ENCODE measurements at places on chromosomes 12 and 14.

GRCh38 chr12:56046027-56046780 is 4.5 kb downstream of the RPS26 start:
- no peak for DNase-seq

DNA sequence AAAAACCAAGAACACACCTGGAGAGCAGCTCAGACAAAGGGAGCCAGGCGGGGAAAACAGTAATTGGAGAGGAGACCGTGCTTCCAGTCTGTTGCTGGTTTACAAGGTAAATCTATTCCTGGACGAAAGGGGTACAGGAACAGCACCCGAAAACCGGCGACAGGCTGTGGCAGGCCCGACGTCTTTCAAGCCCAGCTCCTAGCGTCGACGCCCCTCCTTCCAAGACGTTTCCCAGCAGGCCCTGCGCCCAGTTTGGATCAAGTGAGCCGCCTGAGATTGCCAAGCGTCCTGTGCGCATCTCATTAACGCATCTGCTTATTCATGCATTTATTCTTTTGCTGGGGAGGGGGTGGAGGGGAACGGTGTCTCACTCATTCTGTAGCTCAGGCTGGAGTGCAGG is 1.4 kb downstream of the C12orf56 start:
- DNase-seq, result no peak

- no peak for DNase-seq
Observed at GRCh38 chr14:70873627-70874026, 33.6 kb upstream of the PCNX1 start.

DNA sequence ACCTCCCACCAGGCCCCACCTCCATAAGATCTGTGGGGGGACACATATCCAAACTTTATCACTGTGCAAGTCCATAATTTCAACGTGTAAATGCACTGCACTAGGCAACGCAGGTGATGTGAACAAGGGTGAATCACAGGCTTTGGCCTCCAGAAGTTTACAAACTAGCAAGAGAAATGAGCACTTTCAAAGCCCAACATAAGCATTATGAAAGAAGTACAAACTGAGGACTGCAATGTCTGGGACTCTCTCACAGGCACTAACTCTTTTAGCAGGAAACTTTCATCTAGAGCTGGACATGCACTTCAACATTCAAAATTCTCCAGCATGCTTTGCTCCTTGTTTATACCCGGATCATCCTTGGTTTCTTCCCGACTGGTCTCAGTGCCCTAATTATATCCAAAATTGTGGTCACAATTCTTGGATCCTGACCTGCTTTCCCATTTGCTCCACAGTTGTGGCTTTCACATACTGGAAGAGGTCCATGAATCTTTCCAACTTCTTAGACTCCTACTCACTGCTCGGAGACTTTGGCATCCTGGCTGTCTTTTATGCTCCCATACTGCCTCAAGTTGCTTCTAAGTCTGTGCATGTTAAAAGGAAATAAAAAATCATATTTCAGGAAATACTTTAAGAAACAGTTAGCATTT is 44.9 kb upstream of the STRAP start:
- DNase-seq, result no peak

GRCh38 chr12:21891751-21892217 is 49.4 kb downstream of the ABCC9 start:
- DNase-seq, result no peak

- no peak for DNase-seq
Observed at GRCh38 chr12:79638490-79638889, 52.3 kb downstream of the PAWR start.

- peak; percentile 81 for DNase-seq
Observed at GRCh38 chr14:73003681-73004080, 23.2 kb downstream of the ZFYVE1 start.

GRCh38 chr12:53199700-53200099 is 7.4 kb downstream of the ITGB7 start:
- no peak for DNase-seq

DNA sequence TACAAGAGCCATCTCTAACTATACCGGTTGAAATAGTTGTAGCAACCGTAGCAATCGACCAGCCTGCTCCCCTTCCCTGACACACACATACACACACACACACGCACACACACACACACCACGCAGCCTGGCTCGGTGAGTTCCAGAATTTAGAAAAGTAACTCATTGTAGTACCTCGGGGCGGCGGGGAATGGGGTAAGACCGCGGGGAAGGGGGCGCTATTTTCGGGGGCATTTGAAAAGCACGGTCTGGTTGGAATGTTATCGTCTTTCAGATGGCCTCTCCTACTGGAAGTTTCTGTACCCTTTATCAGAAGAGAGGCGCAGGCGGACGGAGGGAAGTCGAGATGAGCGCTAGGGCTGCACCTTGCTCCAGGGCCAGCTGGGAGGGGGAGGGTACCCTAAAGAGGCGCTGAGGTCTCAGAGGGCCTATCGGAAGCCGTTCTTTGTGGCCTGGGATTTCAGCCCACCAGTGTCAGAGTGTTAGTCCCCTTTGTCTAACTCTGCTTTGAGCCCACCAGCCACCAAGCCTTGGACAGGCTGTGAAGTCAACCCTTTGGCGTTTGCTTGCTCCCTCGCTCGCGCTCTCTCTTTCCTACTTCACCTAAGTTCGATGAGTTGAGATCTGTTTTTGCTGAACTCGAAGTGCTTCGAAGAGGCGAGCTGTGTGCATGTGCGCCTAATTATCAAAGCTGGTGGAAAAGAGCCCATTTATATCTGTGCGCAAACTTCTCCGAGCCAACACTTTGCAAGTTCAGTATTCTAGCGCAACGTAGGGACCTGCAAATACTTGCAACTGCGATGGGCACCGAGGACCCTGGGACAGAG is 837 bp downstream of the COL2A1 start:
- no peak for DNase-seq

DNA sequence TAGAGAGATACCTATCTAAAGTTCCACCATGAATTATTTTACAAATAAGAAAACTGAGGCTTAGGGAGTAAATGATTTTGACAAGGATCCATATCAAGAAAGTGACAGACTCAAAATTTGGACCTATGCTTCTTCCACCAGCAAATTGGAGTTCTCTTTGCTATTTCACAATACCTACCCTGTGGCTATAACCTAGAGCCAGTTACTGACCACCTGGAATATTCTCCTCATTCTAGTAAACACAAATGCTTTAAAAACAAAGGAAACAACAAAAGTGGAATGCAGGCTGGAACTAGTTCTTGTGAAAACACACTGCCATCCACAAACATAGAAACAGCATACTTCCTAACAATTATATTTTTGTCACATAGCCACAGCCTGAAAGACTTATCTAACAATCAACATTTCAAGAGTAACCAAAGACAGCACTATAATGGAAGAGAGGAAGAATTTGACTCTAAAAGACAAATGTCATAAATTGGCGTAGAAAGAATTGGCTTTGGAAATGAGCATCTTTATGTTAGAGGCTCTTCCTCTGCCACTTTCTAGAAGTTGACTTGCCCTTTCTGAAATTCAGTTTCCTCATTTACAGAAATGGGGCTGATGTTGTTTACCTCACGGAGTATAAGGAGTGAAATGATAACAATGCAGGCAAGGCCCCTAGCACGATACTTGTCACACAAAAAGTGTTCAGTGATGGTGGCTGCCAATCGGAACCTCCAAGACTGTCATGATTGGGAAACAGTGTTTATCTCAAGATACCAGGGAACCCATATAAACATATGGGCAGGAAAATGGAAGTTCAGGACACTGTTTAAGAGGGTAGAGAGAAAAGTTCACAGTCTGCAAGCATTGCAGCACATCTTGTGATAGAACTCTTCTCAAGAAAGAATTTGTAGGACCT is 138.6 kb upstream of the LGR5 start:
- no peak for DNase-seq

DNA sequence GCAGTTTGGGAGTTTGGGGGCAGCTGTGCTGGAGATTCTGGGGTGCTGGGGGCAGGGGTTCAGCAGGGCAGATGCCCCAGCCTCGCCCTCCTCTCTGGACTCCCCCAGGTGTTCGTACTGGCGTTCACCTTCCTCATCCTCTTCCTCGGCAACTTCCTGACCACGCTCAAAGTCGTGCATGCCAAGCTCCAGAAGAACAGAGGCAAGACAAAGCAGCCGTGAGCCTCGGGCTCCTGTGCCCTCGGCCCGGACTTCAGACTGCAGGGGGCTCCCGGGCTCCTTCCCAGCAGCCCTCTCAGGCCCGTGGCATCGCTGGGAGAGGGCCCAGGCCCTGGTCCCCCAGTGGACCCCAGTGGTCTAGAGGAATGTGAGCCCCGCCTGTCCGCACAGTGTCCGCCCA is 18.0 kb downstream of the RHOF start:
- DNase-seq, result no peak

DNA sequence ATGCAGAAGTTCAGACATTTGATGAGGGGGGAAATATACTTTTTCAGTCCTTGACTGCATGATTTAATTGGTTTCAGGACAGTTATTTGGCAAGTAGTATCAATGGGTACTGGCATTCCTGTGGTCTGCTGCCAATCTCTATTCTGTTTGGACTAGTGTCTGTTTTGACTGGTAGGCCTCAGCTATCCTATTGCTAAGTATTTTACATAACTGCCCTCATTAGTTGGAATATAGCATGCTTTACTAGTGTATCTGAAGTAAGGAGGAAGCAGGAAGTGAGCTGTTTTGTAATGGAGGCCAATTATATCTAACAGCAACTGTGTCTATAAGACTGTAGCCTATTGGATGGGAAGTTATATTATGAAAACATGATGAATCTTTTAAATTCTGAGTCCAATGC is 104.3 kb downstream of the FLRT2 start:
- no peak for DNase-seq

GRCh38 chr14:52227619-52228222 is 39.8 kb upstream of the PTGDR start:
- DNase-seq, result no peak

GRCh38 chr12:104669851-104670337 is 213.1 kb downstream of the CHST11 start:
- no peak for DNase-seq

GRCh38 chr14:55192054-55192621 is 753 bp upstream of the DLGAP5 start:
- DNase-seq, result no peak

GRCh38 chr12:78447373-78447772 is 417.2 kb upstream of the SYT1 start:
- DNase-seq, result no peak

DNA sequence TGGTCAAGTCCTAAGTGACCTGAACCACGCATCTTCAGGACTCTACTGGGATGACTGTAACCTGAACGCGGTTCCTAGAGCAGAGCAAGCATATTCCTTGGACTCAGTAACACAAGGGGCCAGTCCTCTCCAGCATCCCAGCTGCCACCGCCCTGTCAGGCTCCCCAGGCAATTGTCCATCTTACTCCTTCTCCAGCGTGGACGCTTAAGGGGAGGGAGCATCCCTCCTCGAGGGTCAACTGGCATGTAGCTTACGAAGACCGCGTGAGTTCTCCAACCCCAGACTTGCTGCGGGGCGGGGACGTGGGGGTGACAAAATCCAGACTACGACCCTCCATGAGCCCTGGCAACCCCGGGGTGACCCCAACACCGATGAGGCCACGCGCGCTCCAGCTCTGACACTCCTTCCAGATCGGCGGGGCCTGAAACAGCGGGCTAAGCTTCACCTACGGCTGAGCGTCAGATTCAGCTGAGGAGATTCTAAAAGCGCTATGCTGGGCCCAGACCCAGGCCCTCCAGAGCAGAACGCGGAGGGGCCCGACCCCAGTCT is 846 bp upstream of the MTHFD1 start:
- DNase-seq, result no peak

GRCh38 chr14:60965402-60965801 is 15.5 kb downstream of the TRMT5 start:
- DNase-seq, result no peak

- peak; percentile 10 for DNase-seq
Observed at GRCh38 chr12:132153501-132154340, 9.5 kb downstream of the NOC4L start.

DNA sequence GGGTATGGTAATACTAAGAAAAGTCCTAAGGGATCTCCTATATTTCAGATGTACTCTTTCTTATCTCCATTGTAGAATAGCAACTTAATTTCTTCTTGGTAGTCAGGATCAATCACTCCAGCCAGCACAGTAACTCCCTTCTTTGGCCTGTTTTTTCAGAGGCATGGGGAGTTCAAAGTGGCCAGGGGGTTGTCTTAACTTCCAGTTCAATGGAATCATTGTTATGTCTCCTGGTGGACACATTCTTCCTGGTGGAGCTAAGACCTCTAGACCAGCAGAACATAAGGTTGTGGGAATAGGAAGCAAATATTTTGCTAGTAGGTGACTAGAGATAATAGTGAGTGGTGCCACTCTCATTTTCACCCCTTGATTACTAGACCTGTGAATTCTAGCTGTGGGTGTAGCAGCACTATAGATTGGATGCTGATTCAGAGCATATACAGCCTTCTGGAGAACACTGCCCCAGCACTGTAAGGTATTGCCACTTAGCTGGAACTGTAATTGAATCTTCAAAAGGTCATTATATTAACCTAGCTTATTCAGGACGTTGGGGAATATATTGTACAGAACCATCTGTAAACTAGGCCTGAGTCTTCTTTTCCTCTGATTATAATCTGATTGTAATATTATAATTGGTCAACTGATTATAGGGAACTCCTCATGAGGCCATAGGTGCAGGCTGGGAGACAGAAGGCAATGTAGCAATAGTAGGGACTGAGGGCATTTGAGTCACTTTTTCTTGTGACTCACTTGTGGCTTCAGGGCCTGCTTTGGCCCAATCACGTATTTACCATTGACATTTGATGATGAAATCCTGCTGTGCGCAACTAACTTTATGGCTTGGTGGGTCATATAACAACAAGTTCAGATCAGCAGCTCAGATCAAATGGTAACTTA is 60.2 kb upstream of the ATP2B1 start:
- DNase-seq, result peak; percentile 16

DNA sequence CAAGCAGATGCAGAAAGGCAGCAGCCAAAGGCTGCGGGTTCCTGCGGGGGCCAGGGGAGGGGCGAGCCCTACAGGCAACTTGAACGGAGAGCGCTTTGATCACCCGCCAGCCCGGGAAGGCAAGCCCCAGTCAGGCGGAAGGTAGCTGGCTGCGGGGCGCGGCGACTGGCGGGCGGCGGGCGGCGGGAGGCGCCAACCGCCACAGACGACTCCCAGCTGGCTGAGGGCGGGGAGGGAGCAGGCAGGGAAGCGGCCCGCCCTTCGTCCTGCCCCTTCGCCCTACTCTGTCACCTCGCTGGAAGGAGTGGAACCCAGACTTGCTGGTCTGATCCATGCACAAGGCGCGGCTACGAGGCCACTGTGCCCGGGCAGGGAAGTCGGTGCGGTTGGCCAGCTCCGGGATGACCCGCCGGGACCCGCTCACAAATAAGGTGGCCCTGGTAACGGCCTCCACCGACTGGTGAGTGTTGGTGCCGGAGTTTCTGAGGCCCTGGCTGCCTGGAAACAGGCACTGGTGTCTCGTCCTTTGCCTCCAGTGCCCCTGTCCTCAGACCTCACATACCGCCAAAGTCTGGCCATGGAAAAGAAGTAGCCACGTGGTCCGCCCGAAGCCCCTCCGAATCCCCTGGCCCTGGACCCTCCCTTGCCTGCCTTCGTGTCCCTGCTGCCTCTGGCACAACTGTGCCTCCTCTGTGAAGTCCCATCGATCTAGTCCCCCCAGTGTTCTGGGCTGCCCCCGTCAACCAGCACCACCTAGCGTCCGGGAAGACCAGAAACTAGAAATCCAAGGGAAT is 15.4 kb upstream of the CARMIL3 start:
- DNase-seq, result peak; percentile 70

- no peak for DNase-seq
Observed at GRCh38 chr12:3925621-3926020, 52.4 kb upstream of the PARP11 start.

GRCh38 chr12:33649992-33650391 is 210.4 kb upstream of the SYT10 start:
- no peak for DNase-seq

- DNase-seq, result no peak
Observed at GRCh38 chr14:59918824-59919569, 947 bp upstream of the LRRC9 start.

GRCh38 chr14:22505697-22506377 is 83.2 kb downstream of the DAD1 start:
- DNase-seq, result no peak

Data from hematopoietic multipotent progenitor cell treated with erythropoietin and hydrocortisone succinate and interleukin-3 and kit ligand, for 17 days (in vitro differentiated cells).